ENCODE measurements at places on chromosomes 3 and 15. TPM values are rescaled to one million over a fixed set of nuclear protein-coding genes. Genes with fewer than 3 reads are reported as not detected.
A peak's percentile ranks its signal among the peaks of the same experiment; 100 is the strongest.

RPP25 gene
- total RNA-seq = 6.2 TPM

CDCP1 gene
- 7.6 TPM for total RNA-seq

SH3BP5 gene
- 65.4 TPM for total RNA-seq

MFGE8 gene
- total RNA-seq = 209 TPM

PYGO1 gene
- total RNA-seq = 18.0 TPM

RFT1 gene
- total RNA-seq = 12.7 TPM

GLDN gene
- 0.59 TPM for total RNA-seq

DNA sequence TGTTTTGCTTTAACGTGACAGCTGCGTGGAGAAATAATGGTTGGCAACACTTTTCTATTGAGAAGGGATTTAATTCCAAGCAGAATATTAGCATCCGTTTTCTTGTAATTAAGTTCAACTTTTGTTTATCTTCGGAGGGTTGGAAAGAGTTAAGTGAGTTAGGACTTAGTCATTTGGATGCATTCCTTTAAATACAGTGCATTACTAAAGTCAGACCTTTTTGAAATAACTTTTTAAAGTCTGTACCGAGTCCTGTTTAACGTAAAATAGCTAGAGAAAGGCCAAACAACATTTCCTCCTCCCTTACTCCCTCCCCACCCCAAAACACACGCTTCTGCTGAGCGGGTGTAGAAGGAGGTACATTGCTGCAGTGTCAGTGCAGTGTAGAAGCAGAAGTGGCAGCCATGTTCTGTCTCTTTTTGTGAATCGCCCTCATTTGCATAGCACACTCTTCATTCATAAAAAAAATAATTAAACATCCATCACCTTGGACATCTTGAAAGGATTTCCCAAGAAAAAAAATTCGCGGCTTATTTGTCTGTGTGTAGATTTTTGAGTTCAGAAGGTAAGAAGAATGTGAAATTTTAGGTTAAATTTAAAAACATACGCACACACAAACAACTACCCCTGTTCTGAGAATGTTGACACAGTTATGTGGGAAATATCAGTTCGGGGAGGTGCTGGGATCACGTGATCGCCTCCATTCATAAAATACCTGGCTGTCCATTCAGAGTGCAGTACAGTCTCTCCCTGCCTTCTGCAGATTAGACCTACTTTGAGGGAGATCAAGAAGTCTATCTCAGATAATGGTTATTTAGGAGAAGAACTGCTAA lies 1.6 kb downstream of the SPRED1 start:
- DNase-seq = peak; percentile 35

- DNase-seq = peak; percentile 57
Measured at GRCh38 chr15:52805351-52806283, 15.5 kb upstream of the ONECUT1 start.

- DNase-seq = no peak
Measured at GRCh38 chr3:109784852-109785631, 447.7 kb upstream of the DPPA4 start.

- DNase-seq = peak; percentile 99
Measured at GRCh38 chr3:197031315-197032285, 2.0 kb upstream of the MELTF start.

DNA sequence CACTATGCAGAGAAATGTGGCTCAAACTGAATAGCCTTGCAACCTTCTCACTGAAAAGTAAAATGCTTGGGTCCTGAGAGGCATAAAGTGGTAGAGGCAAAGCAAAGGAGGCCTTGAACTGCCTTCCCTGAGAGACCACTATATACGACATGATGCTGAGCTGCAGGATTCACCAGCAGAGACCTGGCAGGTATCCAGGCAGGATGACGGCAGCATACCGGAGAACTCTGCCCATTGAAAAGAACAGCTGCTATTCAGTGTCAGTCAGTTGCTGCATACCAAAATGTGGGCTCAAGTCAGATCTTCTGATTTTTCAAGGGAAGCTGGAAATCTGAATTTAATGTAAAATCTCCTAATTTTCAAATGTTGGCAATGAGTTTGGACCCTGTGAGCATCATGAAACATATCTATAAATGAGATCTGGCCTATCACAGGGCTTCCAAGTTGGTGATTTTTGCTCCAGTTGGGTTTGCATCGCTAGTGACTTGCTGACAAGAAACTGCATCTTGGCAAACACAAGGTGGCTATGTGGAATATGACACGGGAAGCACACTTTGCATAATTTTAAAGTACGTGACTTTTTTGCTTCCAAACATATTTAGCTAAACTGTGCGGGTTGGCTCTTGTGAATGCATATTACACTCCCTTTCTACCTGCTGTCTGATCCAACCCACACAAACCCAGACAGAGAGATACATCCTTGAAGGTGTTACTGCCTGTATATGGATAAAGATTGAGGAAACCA lies 529.0 kb downstream of the AGBL1 start:
- no peak for DNase-seq

DNA sequence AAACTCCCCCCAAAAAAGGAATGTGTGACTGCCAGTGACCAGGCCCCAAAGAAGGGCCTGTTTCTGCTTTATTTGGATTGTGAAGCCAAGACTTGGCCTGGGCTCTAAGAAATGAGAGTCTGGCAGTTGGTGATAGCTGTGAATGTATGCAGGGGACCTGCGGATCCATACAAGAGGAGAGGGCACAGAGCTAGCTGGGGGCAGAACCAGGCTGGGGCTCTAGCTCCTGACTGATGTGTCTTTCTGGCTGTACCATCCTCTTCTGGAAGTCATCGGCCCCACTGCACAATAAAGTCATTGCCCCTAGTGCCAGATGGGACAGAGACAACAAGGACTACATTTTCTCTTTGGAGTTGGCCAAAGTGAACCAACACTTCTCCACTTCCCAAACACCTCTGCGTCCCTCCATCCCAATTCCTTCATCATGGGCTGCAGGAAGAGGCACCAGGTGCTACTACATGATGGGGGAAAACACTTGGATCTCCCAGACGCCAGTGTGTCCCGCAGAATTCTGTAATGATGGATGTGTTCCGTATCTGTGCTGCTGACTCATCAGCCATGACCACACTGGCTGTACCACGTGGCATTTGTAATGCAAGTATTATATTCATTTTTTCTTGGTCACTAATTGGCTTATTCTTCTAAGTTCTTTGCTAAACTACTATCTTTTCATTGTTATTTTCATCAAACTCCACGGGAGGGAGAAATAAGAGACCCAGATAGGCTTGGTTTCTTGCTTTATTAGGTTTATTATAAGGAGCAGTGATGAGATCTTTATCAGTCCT lies 1.7 kb upstream of the PLA2G4F start:
- DNase-seq = peak; percentile 95

DNA sequence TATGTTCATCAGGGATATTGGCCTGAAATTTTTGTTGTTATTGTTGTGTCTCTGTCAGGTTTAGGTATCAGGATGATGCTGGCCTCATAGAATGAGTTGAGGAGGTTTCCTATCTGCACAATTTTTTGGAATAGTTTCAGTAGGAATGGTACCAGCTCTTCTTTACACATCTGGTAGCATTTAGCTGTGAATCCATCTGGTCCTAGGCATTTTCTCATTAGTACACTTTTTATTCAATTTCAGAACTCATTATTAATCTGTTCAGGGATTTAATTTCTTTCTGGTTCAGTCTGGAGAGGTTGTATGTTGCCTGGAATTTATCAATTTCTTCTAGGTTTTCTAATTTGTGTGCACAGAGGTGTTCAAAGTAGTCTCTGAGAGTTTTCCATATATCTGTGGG lies 57.0 kb downstream of the STRIT1 start:
- DNase-seq = no peak

DNA sequence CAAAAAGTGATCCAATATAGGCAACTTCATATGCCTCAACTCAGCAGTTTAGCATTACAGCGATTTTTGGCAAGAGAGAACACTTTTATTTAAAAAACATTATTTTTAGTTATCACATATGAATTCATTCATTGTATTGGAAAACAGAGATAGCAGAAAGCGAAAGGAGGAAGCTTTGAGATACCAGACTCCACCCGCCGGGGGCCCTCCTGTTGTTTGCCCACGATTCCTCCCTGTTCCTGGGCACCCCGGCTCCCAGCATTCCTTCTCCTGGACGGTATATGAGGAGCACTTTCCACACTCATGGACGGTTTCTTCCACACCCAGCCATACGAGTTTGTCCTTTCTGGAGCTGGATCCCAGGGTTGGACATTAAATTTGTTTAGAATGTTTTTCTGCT lies 18.2 kb downstream of the APBA2 start:
- no peak for DNase-seq

GRCh38 chr15:99592145-99592791 lies 26.5 kb downstream of the MEF2A start:
- DNase-seq = no peak

GRCh38 chr3:63849175-63849574 lies 14.4 kb downstream of the THOC7 start:
- no peak for DNase-seq

DNA sequence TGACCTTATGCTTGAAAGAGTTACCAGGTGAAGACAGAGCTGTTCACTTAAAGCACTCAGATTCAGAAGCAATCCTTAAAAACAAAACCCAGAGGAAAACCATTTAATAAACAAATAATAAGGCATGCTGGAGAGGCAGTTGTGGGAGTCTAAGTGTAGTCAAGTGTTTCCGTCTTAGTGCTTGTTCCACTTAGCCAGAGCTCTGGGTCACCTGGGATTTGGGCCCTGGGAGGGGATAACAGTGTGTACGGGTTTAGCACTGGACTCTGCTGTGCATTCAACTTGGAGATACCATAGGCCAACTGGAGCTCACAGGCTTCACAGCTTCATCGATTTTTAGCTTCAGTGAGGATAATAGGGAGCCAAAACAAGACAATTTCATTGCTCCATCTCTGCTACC lies 444.6 kb downstream of the CNTN4 start:
- no peak for DNase-seq

DNA sequence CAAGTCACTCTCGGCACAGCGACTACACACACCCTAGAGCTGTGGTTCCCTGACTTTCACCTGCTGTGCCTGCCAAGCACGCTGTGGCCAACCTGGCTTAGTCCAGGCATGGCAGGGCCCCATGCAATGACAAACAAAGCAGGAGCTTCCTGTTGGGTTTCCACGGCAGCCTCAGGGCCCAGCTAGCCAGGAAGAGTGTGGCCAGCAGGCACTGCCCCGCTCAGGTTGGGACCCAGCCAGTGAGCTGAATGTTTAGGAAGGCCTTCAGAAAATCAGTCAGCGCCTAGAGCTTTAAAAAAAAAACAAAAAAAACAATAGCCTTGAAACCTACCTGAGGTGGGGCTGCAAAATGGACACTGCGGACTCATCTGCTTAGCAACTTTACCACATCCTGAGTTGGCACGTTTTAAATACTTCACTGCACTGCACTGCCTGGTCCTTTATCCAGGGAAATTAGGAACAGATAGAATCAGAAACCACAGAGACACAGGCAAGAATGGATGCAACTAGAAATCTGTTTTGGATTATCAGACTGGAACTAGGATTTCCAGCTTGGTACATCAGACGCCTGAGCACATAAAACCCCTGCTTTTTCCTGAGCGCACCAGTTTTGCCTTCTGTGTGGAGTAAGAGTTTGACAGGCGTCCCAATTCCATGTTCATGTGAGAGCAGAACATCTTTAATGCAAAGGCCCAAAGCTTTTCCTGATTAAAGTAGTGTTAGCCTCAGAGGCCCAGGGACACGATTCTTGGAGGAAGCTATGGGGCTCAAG lies 36.2 kb upstream of the LDHAL6B start:
- DNase-seq = peak; percentile 58

DNA sequence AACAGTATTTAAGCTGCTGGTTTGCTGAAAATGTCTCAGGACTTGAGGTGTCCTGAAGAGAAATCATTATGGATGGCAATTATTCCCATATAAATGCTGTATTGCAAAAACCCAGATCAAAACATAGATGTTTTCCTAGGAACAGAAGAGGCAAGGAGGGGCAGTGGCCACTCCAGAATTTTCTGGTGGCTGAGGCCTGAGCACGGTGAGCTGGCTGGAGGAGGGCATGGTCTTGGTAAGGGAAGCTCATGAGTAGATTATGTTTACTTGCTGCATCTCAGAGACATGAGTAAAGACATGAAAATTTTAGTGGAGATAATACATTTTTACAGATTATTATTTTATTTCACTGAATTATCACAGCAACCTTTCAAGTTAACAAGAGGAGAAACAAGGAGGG lies 31.1 kb downstream of the PGPEP1L start:
- peak; percentile 67 for DNase-seq

DNA sequence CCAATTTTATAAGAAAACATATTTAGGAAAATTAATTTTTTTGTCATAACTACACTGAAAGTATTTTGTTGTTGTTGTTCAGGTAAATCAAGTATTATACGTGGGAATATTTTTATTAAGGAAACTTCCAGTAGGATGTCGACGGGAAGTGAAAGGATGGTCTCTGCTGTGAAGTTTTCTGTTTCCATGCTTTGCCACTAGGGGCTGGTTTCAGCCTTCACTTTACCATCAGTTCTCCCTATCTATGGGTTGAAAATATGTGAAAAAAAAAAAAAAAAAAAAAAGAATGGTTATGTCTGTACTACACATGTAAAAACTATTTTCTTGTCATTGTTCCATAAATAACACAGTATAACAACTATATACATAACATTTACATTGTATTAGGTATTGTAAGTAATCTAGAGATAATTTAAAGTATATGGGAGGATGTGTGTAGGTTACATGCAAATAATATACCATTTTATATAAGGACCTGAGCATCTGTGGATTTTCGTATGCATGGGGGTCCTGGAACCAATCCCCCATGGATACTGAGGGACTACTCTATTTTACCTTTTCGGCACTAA lies 136.7 kb downstream of the SMAD6 start:
- DNase-seq = peak; percentile 86

DNA sequence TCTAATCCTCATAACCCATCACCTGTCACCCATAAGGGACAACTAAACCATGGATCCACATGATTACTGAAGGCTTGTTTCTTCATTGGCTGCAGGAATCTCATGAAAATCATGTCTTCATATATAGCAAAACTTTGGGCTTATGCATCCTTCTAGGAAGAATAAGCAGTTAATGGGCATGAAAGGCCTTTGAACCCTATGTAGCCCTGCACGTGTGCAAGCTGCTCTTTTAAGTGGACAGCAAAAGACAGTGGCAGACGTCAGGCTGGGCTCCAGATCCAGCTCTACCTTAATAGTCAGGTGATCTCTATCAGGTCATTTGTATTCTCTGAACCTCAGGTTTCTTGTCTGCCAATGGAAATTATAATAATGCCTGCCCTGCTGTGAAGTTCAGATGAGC lies 18.9 kb downstream of the CYP19A1 start:
- DNase-seq = no peak

- DNase-seq = peak; percentile 94
Measured at GRCh38 chr3:193872265-193872753, 263.6 kb upstream of the HES1 start.

- no peak for DNase-seq
Measured at GRCh38 chr15:29090617-29091466, 178.8 kb downstream of the NSMCE3 start.

GRCh38 chr15:36831125-36831903 lies 251.9 kb downstream of the CDIN1 start:
- DNase-seq = peak; percentile 60

DNA sequence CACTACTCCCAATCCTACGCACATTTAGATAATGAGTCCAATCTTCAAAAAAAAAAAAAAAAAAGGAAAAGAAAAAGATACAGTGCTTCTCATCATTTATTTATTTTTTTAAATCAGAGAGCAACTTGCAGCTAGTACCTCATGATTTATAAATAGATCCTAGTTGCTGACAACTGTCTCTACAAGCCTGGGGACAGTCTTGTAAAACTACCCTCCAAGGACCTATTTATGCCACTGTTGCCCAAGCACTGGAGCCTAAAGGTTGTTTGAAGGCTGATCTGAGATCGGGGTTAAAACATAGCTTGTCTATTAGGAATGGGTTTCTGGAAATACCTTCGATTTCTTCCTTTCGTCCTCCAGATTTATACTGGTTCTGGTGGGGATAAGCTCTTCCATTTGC lies 14.7 kb downstream of the GABRR3 start:
- no peak for DNase-seq
